ENCODE measurements at places on chromosomes 7 and 10. TPM values are rescaled to one million over a fixed set of nuclear protein-coding genes. Genes with fewer than 3 reads are reported as not detected.

Gene PILRA
- not detected for total RNA-seq

Gene TMEM236
- 0.04 TPM for total RNA-seq

Gene SLC26A3
- total RNA-seq = not detected

Gene CDH23
- total RNA-seq = 1.2 TPM

Gene ANKRD26
- total RNA-seq = 2.7 TPM

Gene MICALL2
- 19.3 TPM for total RNA-seq

Measured in hair follicular keratinocyte (primary cell).